ENCODE measurements at places on chromosomes 5 and 9.
A peak's percentile ranks its signal among the peaks of the same experiment; 100 is the strongest.

DNA sequence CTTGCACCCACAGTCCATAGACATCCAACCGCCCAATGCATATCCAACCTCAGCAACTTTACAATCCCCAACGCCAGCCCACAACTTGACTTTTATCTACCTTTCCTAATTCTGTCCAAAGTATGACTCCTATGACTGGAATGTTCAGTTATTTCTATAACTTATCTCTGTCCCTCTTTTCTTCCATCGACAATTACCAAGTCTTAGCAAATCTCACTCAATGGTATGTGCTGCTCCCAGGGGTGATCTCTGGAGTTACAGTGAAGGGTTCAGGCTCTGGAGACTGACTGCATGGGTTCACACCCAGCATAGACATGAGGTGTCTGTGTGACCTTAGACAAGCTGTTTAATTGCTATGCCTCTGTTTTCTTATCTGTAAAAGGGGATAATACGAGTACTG lies 106.9 kb downstream of the SPOCK1 start:
- no peak for DNase-seq

GRCh38 chr9:107624234-107624948 lies 134.8 kb upstream of the KLF4 start:
- no peak for DNase-seq

- no peak for DNase-seq
Measured at GRCh38 chr5:74801941-74802340, 34.9 kb downstream of the NSA2 start.

DNA sequence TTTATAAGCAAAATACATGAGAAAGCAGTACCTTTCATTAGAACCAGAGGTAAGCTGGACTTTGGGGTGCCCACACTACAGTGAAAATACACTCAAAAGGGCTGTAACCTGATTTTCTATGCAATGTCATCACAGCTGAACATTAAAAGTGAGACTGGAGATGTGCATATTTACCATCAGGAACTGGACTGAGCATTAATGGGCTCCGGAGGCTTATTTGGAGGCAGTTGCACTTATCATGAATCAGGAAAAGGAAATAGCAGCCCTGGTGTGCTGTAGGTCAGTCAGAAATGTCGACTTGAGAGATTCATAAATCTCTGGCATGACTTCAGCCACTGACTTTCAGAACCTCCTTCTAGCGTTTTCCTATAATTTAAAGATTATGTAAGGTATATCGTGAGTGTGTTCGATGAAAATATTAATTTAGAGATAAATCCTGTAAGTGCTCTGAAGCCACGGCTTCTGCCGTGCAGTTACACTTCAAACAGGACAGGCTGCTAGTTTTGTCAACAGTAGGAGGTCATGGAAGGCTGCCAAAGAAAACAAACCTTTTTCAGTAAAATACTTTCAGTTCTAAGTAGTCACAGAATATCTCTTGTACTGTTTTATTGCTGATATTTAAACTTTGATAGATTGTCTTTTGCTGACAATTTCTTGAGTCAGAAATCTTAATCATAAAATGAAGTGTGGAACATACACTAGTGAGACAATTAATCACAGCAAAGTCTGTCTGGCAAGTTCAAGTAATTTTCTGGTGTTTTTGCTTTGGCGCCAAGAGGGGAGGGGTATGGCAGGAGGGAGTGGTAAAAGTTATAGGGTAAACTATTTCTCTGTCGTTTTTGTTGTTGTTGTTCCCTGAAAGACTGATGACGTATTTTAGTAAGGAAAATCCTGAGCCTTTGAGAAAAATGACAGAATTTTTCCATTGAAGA lies 939.7 kb downstream of the NR2F1-AS1 start:
- peak; percentile 88 for DNase-seq

DNA sequence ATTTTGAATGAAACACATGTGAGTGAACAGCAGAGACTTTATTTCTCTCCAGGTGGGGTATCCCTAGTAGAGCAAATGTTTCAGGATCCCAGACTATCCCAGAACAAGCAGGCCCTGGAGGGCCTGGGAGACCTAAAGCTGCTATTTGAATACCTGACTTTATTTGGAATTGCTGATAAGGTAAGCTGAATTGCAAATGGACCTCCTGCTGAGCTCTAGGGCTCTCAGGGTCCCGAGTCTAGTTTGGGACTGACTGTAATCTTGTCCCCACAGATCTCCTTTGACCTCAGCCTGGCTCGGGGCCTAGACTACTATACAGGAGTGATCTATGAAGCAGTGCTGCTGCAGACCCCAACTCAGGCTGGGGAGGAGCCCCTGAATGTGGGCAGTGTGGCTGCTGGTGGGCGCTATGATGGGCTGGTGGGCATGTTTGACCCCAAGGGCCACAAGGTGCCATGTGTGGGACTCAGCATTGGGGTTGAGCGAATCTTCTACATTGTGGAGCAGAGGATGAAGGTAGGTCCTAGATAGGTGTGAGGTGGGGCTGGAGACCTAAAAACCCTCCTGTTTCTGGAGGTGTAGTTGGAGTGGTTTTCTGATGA lies 3.3 kb upstream of the ZMAT2 start:
- DNase-seq, result no peak
